GM23338 (cell line): ENCODE measurements at places on chromosomes 6 and 20. TPM values are rescaled to one million over a fixed set of nuclear protein-coding genes. Genes with fewer than 3 reads are reported as not detected.

DNA sequence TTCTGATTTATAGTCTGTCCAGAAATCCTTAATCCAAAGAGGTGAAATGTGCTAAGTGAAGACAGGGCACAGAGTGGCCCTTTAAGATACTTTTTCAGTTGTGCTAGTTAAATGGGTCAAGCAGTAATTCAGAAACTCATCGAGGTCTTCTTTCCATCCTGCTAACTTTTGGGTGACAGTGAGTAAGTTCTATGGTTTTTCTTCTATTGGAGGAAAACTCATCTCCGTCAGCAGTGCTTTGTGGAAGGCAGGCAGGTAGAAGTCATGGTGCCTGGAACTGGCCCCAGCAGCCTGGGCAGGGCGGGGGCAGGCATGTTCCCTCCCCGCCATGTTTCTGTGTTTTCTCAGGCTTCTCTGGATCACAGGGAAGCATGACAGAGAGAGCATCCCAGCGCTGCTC lies 66.5 kb upstream of the SCP2D1 start:
- no peak overlapping the region for H3K27ac ChIP-seq
- no peak overlapping the region for H3K4me3 ChIP-seq
- H3K27me3 ChIP-seq, result no peaks in the 10 kb centered on the region
- DNase-seq, result no peak
- no peaks in the 10 kb centered on the region for H3K36me3 ChIP-seq

DNA sequence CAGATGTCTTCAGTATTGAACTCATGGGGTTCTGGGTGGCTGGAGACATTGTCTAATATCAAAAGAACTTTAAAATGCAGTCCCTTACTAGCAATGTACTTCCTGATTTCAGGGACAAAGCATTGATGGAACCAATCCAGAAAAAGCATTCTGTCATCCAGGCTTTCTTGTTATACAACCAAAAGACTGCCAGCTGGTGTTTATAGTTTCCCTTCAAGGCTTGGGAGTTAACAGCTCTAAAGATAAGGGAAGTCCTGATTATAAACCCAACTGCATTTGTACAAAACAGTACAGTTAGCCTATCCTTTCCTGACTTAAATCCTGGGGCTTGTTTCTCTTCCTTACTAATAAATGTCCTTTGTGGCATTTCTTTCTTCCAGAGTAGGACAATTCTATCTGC lies 160.0 kb downstream of the COL21A1 start:
- H3K27me3 ChIP-seq, result no peaks in the 10 kb centered on the region
- H3K4me3 ChIP-seq, result no peak overlapping the region
- H3K27ac ChIP-seq, result no peak overlapping the region
- no peak for DNase-seq
- no peaks in the 10 kb centered on the region for H3K36me3 ChIP-seq

DNA sequence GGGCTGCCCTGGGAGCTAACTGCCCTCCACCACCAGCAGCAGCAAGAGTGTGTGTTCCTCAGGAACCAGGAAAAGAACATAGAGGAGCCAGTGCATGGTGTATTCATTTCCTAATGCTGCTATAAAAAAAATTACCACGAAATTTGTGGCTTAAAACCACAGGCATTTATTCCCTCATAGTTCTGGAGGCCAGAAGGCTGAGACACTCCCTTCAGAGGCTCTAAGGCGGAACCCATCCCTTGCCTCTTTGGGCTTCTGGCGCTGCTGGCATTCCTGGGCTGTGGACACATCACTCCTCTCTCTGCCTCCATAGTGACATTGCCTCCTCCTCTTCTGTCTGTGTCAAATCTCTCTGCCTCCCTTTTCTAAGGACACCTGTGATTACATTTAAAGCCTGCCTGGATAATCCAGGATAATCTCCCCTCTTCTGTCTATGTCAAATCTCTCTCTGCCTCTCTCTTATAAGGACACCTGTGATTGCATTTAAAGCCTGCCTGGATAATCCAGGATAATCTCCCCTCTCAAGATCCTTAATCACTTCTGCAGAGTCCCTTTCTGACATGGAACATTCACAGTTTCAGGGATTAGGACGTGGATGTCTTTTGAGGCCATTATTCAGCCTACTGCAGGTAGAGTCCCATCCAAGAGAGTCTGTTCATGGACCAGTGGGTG lies 54.7 kb downstream of the NDUFAF5 start:
- H3K36me3 ChIP-seq, result no peaks in the 10 kb centered on the region
- H3K27ac ChIP-seq, result no peak overlapping the region

DNA sequence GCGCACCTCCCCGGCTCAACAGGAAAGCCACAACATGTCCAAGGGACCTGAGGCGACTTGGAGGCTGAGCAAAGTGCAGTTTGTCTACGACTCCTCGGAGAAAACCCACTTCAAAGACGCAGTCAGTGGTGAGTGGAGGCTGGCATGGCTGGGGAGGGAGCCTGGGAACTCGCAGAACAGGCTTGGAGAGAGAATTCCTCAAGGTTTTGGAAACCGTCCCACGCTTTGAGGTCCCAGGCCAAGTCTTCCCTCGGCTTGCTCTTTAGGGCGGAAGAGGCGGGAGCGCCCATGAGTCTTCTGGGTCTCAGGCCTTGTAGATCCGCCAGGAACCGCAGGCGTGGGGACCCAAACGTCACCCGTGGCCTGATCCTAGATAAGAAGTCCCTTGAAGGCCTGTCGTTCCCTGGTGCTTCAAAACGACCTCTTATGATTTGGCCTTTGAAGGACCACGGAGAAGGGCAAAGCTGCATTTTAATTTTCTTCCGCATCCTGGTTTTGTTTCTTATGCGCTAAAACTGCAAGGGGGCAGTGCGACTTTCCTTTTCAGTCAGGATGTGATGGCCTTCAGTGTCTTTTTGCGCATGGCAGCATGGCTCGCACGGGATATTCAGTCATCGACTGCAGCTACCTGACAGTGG lies 2.0 kb downstream of the LAMP5 start:
- H3K27ac ChIP-seq, result no peak overlapping the region
- H3K4me1 ChIP-seq, result peaks cover 71% of the 10 kb centered on the region

DNA sequence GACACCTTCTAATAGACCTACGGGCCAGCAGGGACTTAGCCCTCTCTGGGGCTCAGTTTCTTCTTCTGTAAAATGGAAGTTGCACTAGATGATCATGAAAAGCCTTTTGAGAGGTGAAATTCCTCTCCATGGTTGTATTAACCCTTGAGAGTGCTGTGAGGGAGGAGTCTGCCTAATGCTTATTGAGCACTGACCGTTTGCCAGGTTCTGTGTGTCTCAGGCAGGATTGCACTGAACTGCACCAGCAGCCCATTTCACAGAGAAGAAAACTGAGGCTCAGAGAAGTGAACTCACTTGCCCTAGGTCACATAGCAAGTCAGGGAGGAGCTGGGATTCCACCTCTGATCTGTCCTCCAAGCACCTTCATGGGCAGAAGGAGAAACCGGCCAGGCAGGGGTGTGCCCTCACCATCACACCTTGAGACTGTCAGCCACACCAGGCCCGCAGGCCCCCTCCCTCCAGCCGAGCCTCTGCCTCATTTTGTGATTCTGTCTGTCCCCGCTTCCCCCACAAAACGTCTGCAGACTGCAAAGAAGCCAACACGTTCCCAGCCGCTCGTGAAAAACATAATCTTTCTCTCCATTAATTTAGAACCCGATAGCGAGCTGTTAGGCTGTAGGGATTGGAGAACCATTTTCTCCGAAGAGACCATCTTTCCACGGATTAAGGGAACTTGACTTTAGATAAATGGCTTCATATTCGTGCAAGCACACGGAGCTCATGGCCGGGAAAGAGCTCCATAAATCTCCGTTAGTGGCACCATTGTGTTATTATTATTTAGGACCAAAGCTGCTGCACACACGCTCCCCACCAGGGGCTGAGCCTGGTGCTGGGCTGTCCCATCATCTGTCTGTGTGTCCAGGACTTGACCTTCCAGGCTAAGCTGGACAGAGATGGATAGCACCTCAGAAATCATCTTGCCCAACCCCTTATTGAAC lies 46.0 kb downstream of the KIAA1755 start:
- no peaks in the 10 kb centered on the region for H3K27me3 ChIP-seq
- no peak overlapping the region for H3K4me3 ChIP-seq
- no peaks in the 10 kb centered on the region for H3K36me3 ChIP-seq
- H3K27ac ChIP-seq, result no peak overlapping the region

GRCh38 chr6:145736661-145737144 lies 1.4 kb upstream of the EPM2A start:
- H3K4me3 ChIP-seq, result no peak overlapping the region
- H3K27me3 ChIP-seq, result no peaks in the 10 kb centered on the region
- H3K36me3 ChIP-seq, result no peaks in the 10 kb centered on the region
- peaks cover 13% of the 10 kb centered on the region for H3K4me1 ChIP-seq
- no peak overlapping the region for H3K27ac ChIP-seq
- DNase-seq, result no peak

- no peak overlapping the region for H3K4me3 ChIP-seq
- no peaks in the 10 kb centered on the region for H3K27me3 ChIP-seq
- DNase-seq, result no peak
- H3K27ac ChIP-seq, result no peak overlapping the region
- H3K36me3 ChIP-seq, result no peaks in the 10 kb centered on the region
These were observed 262.3 kb upstream of the SOX4 start for GRCh38 chr6:21331235-21331634.

DNA sequence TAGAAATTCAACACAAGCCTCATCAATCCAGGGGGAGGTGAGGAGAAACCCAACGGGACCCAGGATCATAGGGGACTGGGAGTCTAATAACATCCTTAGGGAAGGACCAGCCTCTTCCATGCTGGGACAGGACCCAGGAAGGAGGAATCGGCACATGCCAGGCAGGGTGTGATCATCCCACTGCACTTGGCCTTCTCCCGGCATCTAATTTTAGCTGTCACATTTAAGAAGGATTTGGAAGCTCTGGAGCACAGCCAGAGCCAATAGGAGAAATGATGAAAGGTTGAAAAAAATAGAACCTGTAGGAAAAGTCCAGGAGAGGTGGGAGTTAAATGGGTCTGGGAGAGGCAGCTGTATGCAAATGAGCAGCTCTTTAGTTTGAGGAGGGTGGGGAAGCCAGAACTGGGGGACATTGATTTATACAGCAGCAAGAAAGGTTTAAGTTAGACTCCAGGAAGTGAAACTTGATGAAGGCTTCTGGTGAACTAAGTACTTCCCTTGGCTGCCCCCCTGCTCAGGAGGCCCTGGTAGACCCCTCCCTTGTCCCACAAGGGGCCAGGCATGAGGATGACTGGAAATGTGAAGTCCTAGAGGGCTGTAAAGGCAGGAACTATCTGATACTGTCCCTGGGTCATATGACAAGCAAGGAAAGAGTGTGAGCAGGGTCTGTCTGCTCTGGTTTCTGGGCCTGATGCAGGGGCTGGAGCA lies 260.3 kb downstream of the LRFN2 start:
- H3K36me3 ChIP-seq, result no peaks in the 10 kb centered on the region
- DNase-seq, result no peak
- H3K4me3 ChIP-seq, result no peak overlapping the region
- peaks cover 42% of the 10 kb centered on the region for H3K4me1 ChIP-seq

DNA sequence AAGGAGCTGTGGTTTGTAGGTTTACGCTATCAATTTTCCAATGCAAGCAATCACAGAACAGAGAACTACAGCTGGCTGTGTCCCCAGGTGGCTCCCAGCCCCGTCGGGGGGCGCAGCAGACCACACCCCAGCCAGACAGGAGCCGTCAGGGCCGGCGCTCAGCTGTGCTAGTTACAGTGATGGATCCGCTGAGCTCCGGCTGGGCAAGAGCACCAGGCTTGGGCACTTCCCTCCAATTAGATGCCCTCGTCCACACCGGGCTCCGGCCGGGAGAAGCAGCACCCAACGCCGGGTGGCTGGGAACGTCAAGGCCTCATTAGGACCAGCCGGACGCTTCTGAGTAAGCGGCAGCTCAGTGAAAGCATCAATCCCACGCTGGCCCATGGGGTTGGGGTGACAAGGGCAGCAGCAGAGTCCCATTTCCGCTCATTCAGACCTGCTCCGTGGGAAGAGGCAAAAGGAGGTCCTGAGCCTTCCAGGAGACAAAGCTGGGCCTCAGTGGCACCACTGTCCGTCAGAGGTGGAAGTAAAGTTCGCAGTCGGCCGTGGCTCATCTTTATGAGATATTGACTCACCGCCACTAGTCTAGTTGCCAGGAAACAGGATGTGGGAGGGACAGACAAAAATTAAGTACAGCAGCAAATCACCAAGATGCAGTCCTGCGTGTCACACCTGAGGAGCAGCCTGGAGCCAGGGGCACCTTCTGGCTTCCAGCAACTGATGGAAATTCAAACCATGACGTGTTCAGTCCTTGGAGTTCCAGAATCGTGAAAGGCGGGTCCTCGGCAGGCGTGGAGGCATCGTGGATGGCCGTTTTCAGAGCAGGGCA lies 164.1 kb downstream of the TAF4 start:
- H3K27me3 ChIP-seq, result no peaks in the 10 kb centered on the region
- no peak for DNase-seq
- H3K36me3 ChIP-seq, result no peaks in the 10 kb centered on the region
- H3K4me3 ChIP-seq, result no peak overlapping the region

DNA sequence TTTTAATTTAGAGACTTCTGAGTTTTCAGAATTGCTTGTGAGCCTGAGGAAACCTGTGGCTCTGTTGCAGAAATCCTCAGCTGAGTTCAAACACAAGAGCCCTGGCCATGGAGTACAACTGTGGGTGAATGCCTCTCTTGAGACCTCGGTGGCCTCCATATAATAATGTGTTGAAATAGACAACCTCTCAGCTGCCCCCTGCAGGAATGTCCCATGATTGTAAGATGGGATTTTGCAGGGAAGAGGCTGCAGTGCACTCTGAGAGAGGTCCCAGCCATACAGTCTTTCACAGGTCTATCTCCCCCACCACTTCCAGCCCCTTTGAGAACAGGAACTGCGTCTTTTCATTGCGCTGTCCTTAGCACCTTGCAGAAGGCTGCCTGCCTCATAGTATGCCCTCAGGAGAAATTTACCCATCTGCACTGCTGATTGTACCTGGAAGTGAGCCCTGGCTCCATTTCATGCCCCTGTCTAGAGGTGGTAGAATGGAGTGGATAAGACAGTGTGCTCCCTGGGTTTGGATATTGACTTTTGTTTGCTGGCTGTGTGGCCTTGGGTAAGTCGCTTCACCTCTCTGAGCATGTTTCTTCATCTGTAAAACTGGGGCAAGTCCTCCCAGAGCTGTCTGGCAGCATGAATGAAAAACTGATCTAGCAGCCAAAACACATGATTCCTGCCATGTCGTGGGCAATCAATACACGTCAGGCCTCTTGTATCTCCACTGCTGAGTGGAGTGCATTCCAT lies 16.8 kb upstream of the CDH22 start:
- H3K36me3 ChIP-seq, result no peaks in the 10 kb centered on the region
- DNase-seq, result peak; percentile 76
- H3K27ac ChIP-seq, result no peak overlapping the region
- H3K4me3 ChIP-seq, result no peak overlapping the region

GRCh38 chr6:35026434-35027222 lies 114.5 kb downstream of the TCP11 start:
- H3K4me3 ChIP-seq, result no peak overlapping the region
- H3K27me3 ChIP-seq, result no peaks in the 10 kb centered on the region
- H3K27ac ChIP-seq, result no peak overlapping the region
- no peaks in the 10 kb centered on the region for H3K36me3 ChIP-seq
- DNase-seq, result no peak
- H3K4me1 ChIP-seq, result peaks cover 60% of the 10 kb centered on the region

GRCh38 chr6:5860849-5861248 lies 145.9 kb downstream of the NRN1 start:
- no peaks in the 10 kb centered on the region for H3K36me3 ChIP-seq
- no peak overlapping the region for H3K4me3 ChIP-seq
- no peaks in the 10 kb centered on the region for H3K27me3 ChIP-seq
- no peak overlapping the region for H3K27ac ChIP-seq
- no peaks in the 10 kb centered on the region for H3K4me1 ChIP-seq
- no peak for DNase-seq

- peak overlapping the region; percentile 3; the same call in 1 of the 2 replicates for H3K27ac ChIP-seq
- no peaks in the 10 kb centered on the region for H3K27me3 ChIP-seq
- no peaks in the 10 kb centered on the region; the same call in 1 of the 2 replicates for H3K36me3 ChIP-seq
- no peak for DNase-seq
- peaks cover 13% of the 10 kb centered on the region for H3K4me1 ChIP-seq
These were observed 5.3 kb downstream of the SS18L1 start for GRCh38 chr20:62148908-62149314.

NEDD9 gene
- 13.0 and 17.4 TPM in 2 replicates for total RNA-seq

PM20D2 gene
- 10.2 and 13.9 TPM in 2 replicates for total RNA-seq

DUSP15 gene
- 2.8 and 5.9 TPM in 2 replicates for total RNA-seq

LINC00237 gene
- 0.31 TPM in 1 of 2 replicates, not detected in the other for total RNA-seq

ENTPD6 gene
- 45.9 TPM in 2 replicates for total RNA-seq

EPHA7 gene
- 7.3 TPM in 2 replicates for total RNA-seq
